Immature natural killer cell (primary cell): ENCODE measurements at places on chromosomes 7 and 10.

DNA sequence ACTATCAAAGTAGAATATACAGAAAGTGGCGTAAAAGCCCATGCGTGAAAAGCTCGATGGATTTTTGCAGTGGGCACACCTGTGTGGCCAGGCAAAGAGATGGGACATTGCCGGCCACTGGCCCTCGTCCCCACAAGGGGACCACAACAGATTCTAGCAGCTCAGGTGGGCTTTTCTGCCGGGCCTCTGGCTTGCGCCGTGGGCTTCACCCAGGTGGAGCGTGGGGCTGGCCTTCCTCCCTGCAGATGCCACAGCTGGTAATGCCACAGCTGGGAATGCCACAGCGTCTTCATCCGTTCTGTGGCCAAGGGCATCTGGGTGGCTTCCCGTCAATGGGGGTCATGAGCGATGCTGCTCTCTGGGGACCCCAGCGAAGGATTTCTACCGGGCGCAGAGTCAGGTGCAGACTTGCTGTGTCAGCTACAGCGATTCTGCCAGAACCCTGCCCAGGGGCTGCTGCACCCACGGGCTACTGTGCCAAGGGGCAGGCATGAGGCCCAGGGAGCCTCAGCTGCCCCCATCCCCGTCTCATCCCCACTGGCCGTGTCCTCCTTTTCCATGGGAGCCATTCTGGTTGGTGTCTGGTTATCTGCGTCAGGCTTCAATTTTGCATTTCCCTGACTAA lies 52.5 kb upstream of the NKX6-2 start:
- no peak overlapping the region for H3K4me3 ChIP-seq
- H3K27ac ChIP-seq: no peak overlapping the region
- DNase-seq: no peak
- no peaks in the 10 kb centered on the region for H3K4me1 ChIP-seq

GRCh38 chr7:158005531-158005930 lies 582.1 kb downstream of the PTPRN2 start:
- DNase-seq: peak; percentile 9
- peaks cover 5% of the 10 kb centered on the region for H3K27me3 ChIP-seq
- peaks cover 3% of the 10 kb centered on the region for H3K4me1 ChIP-seq
- no peak overlapping the region for H3K27ac ChIP-seq
- H3K36me3 ChIP-seq: no peaks in the 10 kb centered on the region
- H3K4me3 ChIP-seq: no peak overlapping the region

- H3K27ac ChIP-seq: peak overlapping the region; percentile 56
- DNase-seq: peak; percentile 66
- no peaks in the 10 kb centered on the region for H3K36me3 ChIP-seq
Measured at GRCh38 chr10:89367529-89367928, 10.3 kb upstream of the IFIT1B start.

- no peak overlapping the region for H3K27ac ChIP-seq
- no peaks in the 10 kb centered on the region for H3K4me1 ChIP-seq
- H3K36me3 ChIP-seq: no peaks in the 10 kb centered on the region
- DNase-seq: no peak
Measured at GRCh38 chr10:116668018-116668417, 47.3 kb downstream of the PNLIPRP2 start.

- no peak overlapping the region for H3K27ac ChIP-seq
- peaks cover 6% of the 10 kb centered on the region for H3K4me1 ChIP-seq
- no peak overlapping the region for H3K4me3 ChIP-seq
- H3K27me3 ChIP-seq: peaks cover 6% of the 10 kb centered on the region
- no peak for DNase-seq
- H3K36me3 ChIP-seq: no peaks in the 10 kb centered on the region
Measured at GRCh38 chr7:50416527-50417182, 33.5 kb downstream of the FIGNL1 start.

DNA sequence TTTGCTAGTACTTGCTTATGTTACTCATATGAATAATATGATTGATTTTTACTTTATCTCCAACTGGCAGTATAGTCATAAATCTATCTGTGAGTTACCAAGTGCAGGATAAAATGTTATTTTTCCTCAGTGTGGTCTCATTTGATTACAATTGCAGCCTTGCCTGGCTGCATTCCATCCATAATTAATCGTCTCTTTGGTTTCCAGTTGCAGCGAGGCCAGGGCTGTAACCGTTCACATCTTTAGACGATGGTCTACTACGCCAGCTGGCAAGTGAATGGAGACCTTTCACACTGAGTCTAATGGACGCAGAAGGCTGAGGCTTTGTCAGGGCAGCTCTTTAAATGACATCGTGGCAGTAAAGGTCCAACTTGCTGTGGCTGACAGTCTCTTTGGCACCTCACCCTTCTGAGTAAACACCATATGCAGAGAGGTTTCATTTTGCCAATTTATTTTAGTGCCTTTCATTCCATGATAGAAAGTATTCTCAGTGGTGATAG lies 84.0 kb downstream of the ARL4A start:
- no peak overlapping the region for H3K27ac ChIP-seq
- H3K27me3 ChIP-seq: peaks cover 4% of the 10 kb centered on the region
- no peak overlapping the region for H3K4me3 ChIP-seq
- H3K36me3 ChIP-seq: no peaks in the 10 kb centered on the region
- no peak for DNase-seq
- H3K4me1 ChIP-seq: no peaks in the 10 kb centered on the region

- H3K4me3 ChIP-seq: no peak overlapping the region
- H3K27me3 ChIP-seq: peaks cover 4% of the 10 kb centered on the region
- no peaks in the 10 kb centered on the region for H3K4me1 ChIP-seq
- H3K36me3 ChIP-seq: peaks cover 5% of the 10 kb centered on the region
Measured at GRCh38 chr10:42149027-42149700, 489.2 kb downstream of the ZNF33B start.

GRCh38 chr10:2401459-2401858 lies 664.1 kb upstream of the ADARB2 start:
- no peak for DNase-seq
- no peaks in the 10 kb centered on the region for H3K4me1 ChIP-seq
- no peak overlapping the region for H3K27ac ChIP-seq

GRCh38 chr10:58543141-58543540 lies 30.5 kb downstream of the BICC1 start:
- H3K4me3 ChIP-seq: no peak overlapping the region
- DNase-seq: no peak
- H3K36me3 ChIP-seq: no peaks in the 10 kb centered on the region
- peaks cover 2% of the 10 kb centered on the region for H3K27me3 ChIP-seq

- no peak overlapping the region for H3K4me3 ChIP-seq
- no peak overlapping the region for H3K27ac ChIP-seq
- no peak for DNase-seq
- no peaks in the 10 kb centered on the region for H3K27me3 ChIP-seq
- no peaks in the 10 kb centered on the region for H3K4me1 ChIP-seq
Measured at GRCh38 chr10:29946953-29947700, 112.3 kb downstream of the JCAD start.

- DNase-seq: no peak
- no peak overlapping the region for H3K4me3 ChIP-seq
- H3K27me3 ChIP-seq: peaks cover 16% of the 10 kb centered on the region
- H3K27ac ChIP-seq: no peak overlapping the region
Measured at GRCh38 chr10:117431160-117431559, 55.9 kb upstream of the PDZD8 start.

- H3K36me3 ChIP-seq: no peaks in the 10 kb centered on the region
- H3K27me3 ChIP-seq: no peaks in the 10 kb centered on the region
- H3K27ac ChIP-seq: peak overlapping the region; percentile 72
- H3K4me1 ChIP-seq: peaks cover 41% of the 10 kb centered on the region
Measured at GRCh38 chr7:29956487-29956836, 33.1 kb downstream of the SCRN1 start.

DNA sequence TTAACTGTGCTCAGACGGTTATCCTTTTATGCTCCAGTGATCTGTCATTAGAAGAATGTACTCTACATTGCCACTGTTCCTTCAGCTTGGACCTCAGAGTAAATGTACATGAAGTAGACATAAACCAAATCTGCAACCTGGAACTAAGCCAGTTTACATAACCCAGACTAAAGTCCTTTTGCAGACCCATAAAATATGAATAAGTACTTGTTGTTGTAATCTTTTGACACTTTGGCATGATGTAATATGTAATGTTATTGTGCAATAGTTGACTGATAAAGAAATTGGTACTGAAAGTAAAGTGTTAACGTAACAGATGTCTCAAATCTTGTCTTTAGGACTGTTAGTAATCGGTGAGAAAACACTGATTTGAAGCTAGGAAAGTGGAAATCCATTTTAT lies 115.8 kb upstream of the SORCS1 start:
- H3K27ac ChIP-seq: no peak overlapping the region
- H3K4me1 ChIP-seq: no peaks in the 10 kb centered on the region
- H3K4me3 ChIP-seq: no peak overlapping the region
- H3K36me3 ChIP-seq: no peaks in the 10 kb centered on the region

- H3K36me3 ChIP-seq: peaks cover 43% of the 10 kb centered on the region
- H3K4me1 ChIP-seq: no peaks in the 10 kb centered on the region
- DNase-seq: no peak
- H3K27ac ChIP-seq: no peak overlapping the region
Measured at GRCh38 chr10:102358712-102359382, 36.7 kb upstream of the NFKB2 start.

- H3K36me3 ChIP-seq: no peaks in the 10 kb centered on the region
- H3K4me3 ChIP-seq: no peak overlapping the region
- DNase-seq: no peak
- peaks cover 4% of the 10 kb centered on the region for H3K27me3 ChIP-seq
- no peak overlapping the region for H3K27ac ChIP-seq
Measured at GRCh38 chr10:10552948-10553347, 464.7 kb upstream of the CELF2 start.

GRCh38 chr7:91579837-91580236 lies 300.7 kb downstream of the MTERF1 start:
- no peak overlapping the region for H3K27ac ChIP-seq
- no peaks in the 10 kb centered on the region for H3K4me1 ChIP-seq
- no peak overlapping the region for H3K4me3 ChIP-seq
- H3K27me3 ChIP-seq: no peaks in the 10 kb centered on the region

DNA sequence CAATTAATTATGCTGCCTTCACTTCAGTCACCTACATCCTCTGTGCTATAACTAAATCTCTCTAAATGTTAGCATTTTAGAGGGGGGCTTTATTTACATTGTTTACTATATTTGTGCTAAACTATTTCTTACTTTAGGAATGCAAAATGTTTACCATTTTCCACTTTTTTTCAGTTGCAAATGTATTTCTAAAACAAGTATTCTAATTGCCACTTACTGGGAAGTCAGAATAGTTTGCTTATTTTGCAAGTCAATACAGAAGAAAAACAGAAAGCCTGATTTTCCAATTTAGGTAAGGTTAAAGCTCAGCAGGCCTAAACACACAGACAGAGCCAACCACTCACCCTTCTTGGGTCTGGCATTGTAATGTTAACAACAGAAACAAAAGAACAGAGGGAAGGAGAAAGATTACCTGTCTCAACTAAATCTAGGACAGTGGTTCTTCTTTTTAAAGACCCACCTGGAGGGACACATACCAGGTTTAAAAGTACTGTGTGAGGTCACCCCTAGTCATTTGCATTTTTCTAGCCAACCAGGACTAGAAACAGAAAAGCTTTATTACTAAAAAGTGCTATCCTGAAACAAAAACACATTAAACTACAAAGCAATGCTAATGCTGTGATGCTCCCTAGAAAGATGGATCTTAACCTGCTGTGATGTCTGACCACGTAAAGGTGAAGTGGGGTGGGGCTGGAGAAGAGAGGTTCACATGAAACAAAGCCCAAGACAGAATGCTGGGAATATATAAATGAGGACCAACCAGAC lies 178.2 kb downstream of the SLC25A13 start:
- peaks cover 16% of the 10 kb centered on the region for H3K36me3 ChIP-seq
- H3K4me1 ChIP-seq: no peaks in the 10 kb centered on the region
- no peak for DNase-seq

GRCh38 chr7:82549616-82550285 lies 106.2 kb upstream of the CACNA2D1 start:
- no peak for DNase-seq
- H3K27ac ChIP-seq: no peak overlapping the region
- H3K4me3 ChIP-seq: no peak overlapping the region
- H3K4me1 ChIP-seq: no peaks in the 10 kb centered on the region
- H3K36me3 ChIP-seq: no peaks in the 10 kb centered on the region

GRCh38 chr7:43290978-43291377 lies 178.5 kb downstream of the HECW1 start:
- H3K27ac ChIP-seq: no peak overlapping the region
- no peak for DNase-seq
- no peaks in the 10 kb centered on the region for H3K4me1 ChIP-seq
- H3K36me3 ChIP-seq: no peaks in the 10 kb centered on the region

- peaks cover 9% of the 10 kb centered on the region for H3K4me1 ChIP-seq
- H3K4me3 ChIP-seq: no peak overlapping the region
- H3K27ac ChIP-seq: no peak overlapping the region
- no peak for DNase-seq
Measured at GRCh38 chr10:86721232-86721631, 35.2 kb upstream of the BMPR1A start.

DNA sequence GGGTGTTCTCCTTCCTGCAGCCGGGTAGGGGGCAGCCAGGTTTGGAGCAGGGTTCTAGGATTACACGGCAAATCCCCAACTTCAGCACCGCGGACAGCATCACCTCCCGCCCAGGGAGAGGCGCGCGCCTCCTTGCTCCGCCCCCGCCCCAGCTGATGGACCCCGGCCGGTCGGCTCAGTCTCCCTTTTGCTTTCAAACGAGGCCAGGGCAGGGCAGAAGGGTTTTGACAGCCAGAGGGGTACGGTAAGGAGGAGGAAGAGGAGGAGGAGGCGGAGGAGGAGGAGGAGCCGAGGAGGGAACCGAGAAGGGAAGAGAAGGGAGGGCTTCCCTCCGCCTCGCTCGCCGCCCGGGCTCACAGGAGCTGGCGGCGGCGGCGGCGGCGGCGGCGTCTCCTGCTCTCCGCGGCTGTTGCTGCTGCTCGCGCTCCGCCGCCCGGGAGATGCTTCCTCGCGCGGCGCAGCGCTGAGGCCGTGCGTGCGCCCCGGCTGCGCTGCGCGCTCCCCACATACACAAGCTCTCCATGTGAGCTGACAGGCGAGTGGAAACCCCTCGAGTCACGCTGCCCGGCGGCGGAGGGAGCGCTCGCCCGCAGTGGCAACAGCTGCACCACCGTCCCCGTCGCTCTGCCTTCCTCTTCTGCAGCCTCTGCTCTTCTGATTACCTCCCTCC lies 615 bp upstream of the CNTNAP2 start:
- peaks cover 6% of the 10 kb centered on the region for H3K27me3 ChIP-seq
- H3K36me3 ChIP-seq: no peaks in the 10 kb centered on the region
- no peak overlapping the region for H3K27ac ChIP-seq
